ENCODE measurements at places on chromosomes 2 and 18.
A peak's percentile ranks its signal among the peaks of the same experiment; 100 is the strongest.

- no peak for DNase-seq
Observed at GRCh38 chr2:47772343-47772742, 10.6 kb upstream of the MSH6 start.

GRCh38 chr2:234881413-234882241, 70.2 kb upstream of the SH3BP4 start:
- peak; percentile 9 for DNase-seq

GRCh38 chr2:217918308-217919024, 84.3 kb downstream of the TNS1 start:
- DNase-seq = no peak

GRCh38 chr2:63880625-63881024, 38.9 kb downstream of the UGP2 start:
- DNase-seq = no peak

DNA sequence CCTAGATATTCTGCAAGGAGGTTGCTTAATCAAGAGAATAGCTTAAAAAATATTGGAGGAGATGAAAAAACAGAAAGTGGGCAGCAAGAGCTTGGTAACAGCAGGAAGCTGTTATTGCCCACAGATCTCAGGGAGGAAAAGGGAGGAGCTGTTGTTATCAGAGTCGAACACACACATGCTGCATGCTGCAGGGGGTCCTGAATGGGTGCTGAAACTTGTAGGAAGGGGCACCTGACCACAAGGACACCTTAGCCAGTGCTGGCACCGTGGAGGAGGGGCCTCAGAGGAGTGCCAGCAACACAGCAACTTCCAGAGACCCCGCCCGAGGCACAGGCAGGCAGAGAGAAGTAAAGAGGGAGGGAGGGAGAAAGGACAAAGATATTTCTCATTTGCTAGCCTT, 332.9 kb downstream of the SOCS6 start:
- DNase-seq = peak; percentile 27

- no peak for DNase-seq
Observed at GRCh38 chr18:58257461-58257860, 213.4 kb downstream of the NEDD4L start.

DNA sequence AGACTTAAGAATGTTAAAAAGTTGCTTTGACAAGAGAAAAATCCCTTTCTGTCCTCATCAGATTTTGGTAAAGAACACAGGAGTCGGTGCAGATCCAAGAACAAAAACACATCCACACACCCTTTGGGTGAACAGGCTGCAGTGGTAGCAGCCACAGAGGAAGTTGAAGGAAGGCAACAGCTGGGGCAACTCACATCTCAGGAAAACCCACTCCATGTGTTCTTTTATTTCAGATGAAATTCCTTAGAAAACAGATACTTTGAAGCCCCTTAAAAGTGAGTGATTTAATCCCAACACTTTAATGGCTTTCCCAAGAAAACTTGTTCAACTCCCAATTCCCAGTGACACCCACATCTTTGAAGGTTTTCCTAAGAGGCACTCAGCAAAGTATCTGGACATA, 271.3 kb downstream of the ICOS start:
- DNase-seq = no peak

DNA sequence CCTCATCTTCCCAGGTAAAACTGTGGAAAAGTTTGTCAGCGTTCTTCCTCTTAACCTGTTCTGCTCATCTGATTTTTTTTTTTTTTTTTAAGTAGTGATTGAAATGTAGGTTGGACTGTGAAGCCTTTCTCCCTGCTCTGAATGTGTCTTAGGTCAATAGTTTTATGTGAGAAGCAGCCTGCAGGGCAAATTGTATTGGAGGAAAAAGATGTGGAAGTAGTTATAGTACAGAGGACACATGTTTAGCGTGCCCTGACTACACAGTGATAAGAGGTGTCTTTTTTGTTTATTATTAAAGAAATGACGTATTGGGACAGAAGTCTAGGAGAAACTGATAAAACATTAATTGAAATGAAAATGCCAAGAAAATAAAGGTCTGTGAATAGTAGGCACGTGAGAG, 1.5 kb downstream of the MTA3 start:
- no peak for DNase-seq

GRCh38 chr18:79524181-79525078, 128.7 kb downstream of the NFATC1 start:
- no peak for DNase-seq

GRCh38 chr2:212979799-212980198, 171.6 kb downstream of the IKZF2 start:
- DNase-seq = no peak

GRCh38 chr2:239793836-239794235, 231.3 kb downstream of the NDUFA10 start:
- no peak for DNase-seq

DNA sequence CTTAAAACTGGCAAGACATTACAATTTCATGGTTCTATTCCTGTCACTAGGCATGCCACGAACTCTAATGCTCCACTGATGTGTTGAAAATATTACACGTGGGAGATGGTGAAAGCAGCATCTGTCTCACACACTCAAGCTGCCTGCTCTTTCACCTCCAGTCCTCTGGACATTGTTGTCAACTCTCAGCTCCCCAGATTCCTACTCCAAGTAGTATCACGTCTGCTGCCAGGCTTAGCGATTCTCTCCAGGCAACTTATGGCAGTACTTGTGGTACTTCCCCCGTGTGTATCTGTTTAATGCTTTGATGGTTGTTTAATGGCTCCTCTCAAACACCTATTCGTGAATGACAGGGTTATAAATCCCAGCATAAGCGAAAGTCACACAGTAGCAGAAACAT, 103.8 kb downstream of the TMEFF2 start:
- no peak for DNase-seq

DNA sequence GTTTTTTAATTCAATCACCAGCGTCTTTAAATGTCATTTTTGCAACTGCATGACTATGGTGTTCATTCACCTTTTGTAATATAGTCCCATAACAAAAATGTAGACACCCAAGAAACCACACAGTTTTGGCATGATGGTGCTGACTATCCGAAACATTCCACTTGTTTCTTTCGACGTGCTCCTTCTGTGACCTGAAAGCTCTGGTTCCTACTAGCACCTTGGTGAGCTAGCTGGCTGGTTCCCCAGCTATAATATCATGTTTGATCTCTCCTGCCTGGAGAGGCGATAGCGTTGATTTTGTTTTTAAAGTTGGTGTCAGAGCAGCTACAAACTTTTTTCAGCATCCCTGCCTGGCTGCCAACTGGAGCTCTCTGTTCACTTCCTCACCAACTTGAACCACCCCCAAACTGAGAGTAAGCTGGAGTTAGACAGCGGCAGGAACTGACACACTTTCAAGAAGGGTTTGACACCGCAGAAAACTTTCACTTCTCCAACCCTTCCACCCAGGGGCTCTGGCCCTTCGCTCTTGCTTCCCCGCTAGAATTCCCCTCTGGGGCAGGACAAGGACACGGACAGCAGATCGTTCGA, 1.1 kb downstream of the ATAD2B start:
- DNase-seq = peak; percentile 68

DNA sequence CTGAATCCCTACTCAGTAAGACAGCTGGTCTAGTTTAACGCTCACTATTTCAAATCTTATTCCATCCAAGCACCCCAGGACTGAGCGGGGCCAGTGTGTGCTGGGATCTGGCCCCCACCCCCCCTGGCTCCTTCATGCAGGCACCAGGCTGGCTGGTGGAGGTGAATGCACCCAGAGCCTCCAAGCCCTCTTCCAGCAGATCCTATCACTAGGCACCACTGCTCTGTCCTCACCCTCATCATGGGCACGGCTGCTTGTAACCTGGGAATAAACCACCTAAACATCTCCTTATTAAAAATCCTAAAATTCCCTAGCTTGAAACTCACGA, 194.3 kb downstream of the ARL4C start:
- no peak for DNase-seq

GRCh38 chr2:41886757-41887156, 161.1 kb upstream of the PKDCC start:
- no peak for DNase-seq

DNA sequence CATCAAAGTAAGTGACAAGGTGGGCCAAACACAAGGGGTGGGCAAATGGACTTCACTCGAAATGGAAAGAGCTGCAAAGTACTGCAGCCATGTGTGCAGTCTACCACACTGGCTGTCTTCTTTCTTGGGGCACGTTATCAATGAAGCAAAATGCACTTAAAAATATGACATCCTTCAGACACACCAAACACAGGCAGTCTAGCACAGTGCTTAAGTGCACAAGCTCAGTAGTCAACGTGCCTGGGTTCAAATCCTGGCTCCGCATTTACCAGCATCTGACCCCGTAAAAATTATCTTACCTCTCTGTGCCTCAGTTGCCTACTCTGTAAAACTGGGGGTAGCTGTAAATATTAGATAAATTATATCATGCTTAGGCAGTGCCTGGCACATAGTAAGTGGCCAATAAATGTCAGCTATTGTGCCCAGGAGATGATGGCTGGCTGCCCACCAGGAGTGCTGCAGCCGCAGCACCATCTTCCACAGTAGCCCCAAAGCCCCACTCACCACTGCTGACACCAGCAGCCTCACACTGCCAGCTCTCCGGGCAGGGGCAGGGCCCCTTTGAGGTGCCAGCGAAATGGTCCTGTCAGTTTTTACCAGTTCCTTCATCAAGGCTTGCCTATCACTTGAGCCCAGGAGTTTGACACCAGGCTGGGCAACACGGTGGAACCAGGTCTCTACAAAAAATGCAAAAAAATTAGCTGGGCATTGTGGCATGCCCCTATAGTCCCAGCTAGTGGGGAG, 121.8 kb upstream of the SLC1A4 start:
- DNase-seq = no peak

DNA sequence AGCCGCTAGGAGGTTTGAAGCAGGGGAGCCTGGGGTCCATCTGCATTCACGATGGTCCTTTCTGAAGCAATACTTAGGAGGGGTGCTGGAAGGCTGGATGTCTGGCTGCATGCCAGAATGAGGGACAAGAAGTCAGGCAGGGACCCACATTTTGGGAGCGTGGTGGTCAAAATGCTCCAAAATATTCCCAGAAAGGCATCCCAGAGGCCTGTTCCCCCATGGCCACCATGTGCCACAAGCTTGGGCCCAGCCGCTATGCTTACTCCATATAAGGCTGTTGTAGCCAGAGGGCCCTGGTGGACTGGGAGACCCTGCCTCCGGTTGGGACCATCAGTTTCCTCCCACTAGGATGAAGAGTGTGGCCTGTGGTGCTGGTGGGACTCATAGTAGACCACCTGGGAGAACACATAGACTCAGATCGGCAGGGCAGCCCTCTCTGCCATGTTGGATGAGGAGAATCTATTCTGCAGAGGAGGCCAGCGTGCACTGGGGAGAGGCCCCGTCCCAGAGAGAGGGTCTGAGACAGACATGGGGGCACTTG, 3.6 kb upstream of the PROM2 start:
- no peak for DNase-seq

- no peak for DNase-seq
Observed at GRCh38 chr2:169822036-169822435, 2.7 kb downstream of the METTL5 start.

DNA sequence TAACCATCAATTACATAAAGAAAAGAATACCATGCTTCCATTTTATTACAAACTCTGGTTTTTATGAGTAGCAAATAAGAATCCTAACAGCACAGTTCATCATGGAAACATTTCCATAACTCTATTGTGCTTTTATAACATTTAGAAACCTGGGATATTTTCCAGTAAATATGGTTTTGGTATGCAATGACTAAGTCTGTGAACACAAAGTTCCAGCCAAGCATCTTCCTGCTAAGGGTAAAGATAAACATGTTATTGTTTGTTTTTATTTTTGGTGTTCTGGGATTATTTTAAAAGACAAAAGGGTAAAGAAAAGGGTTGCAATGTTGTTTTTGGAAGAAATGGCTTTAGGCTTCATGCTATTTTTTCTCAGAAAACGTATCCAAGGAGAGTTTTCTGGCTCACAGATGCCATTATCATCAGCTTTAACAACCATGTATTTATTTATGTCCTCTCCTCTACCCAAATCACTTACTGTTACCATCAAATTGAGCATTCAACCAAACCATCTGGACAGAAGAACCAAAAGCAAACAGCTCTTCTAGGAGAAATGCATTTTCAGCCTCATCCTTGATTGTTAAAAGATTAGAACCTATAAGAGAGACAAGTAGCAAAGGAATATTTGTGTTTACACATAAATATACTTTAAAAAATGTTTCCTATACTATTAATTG, 116.0 kb downstream of the PLA2R1 start:
- DNase-seq = no peak

GRCh38 chr18:25832001-25832604, 258.3 kb downstream of the SS18 start:
- DNase-seq = no peak

GRCh38 chr2:110993557-110994231, 127.0 kb upstream of the BCL2L11 start:
- DNase-seq = peak; percentile 13

GRCh38 chr2:145185696-145186095, 665.8 kb upstream of the ZEB2 start:
- DNase-seq = no peak

DNA sequence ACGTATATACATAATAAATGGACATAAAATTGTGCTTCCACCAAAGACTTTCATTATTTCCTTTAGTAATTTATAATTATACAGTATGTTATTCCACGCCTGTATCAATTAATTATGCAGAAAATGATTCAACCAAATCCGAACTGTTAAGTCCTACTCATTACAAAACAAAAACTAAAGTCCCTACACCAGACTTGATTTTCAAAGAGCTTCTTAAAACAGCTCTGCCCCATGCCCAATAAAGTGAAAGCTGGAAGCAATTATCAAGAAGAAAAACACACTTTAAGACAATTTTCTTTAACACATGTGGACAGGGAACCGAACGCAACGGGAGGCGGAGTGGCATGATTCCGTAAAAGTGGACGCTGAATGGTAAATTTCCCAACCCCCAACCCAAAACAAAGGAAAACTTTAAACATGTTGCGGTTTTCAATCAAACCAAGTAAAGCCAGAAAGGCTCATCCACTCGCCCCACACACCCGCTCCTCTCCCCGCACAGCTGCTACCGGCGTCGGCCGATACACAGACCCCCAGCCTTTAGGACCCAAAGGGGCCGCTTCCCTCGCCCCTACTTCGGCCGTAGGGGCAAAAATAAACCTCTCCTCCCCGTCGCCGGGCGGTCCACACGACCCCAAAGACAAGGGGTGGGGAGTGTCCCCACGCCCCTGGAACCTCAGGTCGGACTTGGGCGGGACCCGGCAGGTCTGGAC, 705 bp downstream of the YES1 start:
- DNase-seq = no peak

GRCh38 chr2:72917138-72917876, at the start of gene EMX1:
Gene EMX1 (plus strand): TSS chr2:72917519. CDS start chr2:72917853, 334 bp downstream.
- DNase-seq = peak; percentile 34
